ENCODE measurements at places on chromosomes 7 and 10. TPM values are rescaled to one million over a fixed set of nuclear protein-coding genes. Genes with fewer than 3 reads are reported as not detected.

The PDE1C gene
- total RNA-seq = 0.21 TPM

DNA sequence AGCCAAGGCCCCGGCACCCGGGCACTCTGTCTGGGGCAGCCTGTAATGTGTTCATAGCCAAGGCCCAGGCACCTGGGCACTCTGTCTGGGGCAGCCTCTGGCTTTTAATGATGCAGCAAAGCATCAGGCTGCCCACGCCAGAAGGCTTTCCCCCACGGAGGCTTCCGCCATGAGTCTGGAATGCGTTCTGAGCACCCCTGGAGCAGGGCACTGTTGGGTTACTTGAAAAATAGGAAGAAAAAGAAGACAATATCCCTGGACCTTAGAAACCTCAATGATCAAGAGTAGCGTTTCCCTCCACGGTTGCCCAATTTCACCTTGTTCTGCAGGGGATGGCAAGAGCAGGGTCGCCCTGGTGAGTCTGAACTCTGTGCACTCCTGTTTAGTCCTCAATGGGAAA, 565.0 kb downstream of the PTPRN2 start:
- no peak for DNase-seq

DNA sequence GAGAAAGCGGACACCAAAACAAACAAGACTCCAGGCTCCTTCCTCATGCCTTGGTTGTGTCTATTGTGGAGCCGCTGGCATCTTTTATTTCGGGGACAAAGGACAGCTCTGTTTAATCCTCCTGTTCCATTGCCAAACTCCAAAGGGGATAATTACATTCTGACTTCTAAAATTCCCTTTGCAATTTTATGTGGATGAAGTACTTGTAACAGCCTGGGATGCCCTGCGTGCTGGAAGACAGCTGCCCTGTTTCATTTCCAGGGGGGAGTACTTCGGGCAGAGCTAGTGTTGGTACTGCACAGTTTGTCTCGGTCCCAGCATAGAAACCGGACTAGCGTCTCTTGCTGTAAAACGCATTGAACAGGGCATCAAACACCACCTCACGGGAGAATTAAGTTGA, 90.9 kb downstream of the BAMBI start:
- no peak for DNase-seq

GRCh38 chr7:157613575-157614322, 276.9 kb downstream of the DNAJB6 start:
- DNase-seq = no peak
